ENCODE measurements at places on chromosomes 1 and 21.

DNA sequence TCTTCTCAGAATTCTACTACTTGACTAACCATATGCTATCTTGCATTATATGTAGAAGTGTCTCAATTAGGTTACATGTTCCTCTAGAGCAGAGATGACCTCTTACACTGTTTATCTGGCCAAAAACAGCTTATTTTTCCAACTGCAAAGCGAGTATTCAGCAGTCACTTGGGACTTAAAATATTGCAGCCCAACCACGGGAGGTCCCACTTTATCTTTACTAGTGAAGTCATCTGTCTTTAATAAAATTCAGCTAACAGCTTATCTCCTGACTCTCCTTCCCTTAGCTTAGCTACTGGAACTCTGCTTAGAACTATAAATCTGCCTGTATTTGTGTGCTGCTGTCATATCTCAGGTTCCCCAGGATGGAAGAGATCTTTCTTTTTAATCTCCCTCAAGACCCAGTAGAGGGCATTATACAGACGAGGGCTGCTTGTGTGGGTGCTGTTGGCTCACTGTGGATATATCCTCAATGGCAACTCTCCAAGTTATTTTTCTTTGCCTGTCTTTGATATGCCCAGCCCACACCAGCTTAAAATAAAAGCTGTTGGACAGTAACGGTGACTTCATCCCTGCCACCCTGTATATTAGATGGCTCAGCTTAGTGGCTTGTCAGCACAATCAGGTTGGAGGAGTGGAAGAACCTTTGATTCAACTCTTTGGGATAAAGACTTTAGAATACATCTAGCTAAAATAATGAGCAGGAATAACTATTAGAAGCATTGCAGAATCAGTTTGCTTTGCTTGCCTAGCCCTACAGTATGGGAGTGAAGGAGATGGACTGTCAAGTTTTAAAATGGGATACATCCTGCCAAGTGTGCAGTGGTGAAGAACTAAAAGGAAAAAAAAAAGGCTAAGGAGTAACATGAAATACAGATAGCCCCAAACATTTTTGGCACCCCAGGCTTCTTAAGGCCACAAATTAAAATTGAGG lies 9.6 kb downstream of the ENSA start:
- no peak for DNase-seq

DNA sequence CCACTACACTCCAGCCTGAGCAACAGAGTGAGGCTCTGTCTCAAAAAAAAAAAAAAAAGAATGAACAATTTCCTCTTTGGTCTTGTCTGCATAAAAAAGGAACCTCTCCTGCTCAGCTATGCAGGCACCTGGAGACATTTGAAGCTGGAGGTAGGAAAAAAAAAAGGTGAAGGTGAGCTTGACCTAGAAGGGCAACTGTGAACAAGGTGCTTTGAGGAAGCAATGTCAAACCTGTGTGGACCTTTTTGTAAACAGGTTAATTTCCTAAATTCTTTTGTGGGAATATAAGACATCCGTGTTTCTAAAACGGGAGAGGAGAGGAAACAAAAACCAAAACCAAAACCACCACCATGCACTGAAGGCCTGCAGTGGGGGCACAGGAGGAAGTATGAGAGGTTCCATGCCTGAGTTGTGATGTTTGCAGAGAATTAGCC lies 77.5 kb downstream of the SLC45A1 start:
- DNase-seq: peak; percentile 51

GRCh38 chr1:243738020-243738419 lies 112.0 kb downstream of the AKT3 start:
- no peak for DNase-seq

DNA sequence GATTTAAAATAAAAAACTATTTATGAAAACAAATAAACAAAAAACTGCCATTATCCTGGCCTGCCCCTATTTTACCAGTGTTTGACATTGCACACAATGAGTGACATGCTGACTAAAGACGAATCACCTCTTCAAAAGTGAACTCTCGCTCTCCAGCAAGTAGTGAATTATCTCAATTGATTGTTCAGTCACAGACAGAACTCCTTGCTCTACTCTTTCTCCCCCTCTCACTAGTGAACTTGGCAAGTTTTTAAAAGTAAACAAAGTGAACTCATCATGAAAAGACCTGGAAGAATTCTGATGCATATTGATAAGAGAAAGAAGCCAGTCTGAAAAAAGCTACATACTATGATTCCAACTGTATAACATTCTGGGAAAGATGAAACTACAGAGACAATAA lies 4.7 kb upstream of the C1orf52 start:
- DNase-seq: no peak

GRCh38 chr1:39046613-39047210 lies 20.6 kb downstream of the NDUFS5 start:
- no peak for DNase-seq

- no peak for DNase-seq
Observed at GRCh38 chr1:33948291-33948690, 84.4 kb downstream of the HMGB4 start.

GRCh38 chr1:235838021-235838420 lies 28.7 kb downstream of the LYST start:
- DNase-seq: no peak

GRCh38 chr1:93108335-93108734 lies 29.3 kb downstream of the MTF2 start:
- DNase-seq: no peak

- peak; percentile 45 for DNase-seq
Observed at GRCh38 chr21:42145569-42146272, 73.2 kb upstream of the ABCG1 start.

DNA sequence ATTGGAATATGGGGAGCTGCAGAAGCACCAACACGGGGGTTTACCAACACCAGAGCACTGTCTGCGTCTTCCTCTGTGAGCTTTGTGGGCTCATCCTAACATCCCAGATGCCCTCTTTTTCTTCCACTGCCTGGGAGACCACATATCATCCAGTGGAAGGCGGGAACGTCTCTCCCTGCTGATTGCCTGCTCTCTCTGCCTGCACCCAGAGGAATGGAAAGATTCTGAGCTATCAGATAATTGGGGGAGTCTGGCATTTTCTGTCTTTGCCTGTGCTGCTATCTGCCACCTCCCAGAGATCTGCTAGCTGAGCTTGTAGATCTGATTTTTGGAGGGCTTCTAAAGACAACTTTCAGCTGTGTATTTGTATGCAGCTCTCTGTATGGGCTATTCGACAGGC lies 166.2 kb upstream of the PLXNA2 start:
- no peak for DNase-seq

DNA sequence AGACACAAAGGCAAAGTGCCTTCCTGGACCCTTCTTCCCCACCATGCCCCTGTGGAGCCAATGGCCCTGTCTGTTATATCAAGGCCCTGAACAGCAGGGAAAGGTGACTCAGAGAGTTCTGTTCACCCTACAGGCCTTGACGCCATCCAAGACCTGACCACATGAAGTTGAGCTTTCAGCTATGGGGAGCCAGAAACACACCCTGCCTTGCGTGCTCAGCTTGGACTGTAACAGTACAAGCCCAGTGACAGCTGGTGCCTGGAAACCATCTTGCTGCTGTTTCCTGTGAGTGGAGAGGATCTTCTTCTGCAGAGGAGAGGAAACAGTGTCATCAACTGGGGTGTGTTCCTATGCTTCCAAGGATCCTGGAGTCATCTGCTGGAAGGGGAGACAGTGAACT lies 165.0 kb upstream of the IRF2BP2 start:
- no peak for DNase-seq

DNA sequence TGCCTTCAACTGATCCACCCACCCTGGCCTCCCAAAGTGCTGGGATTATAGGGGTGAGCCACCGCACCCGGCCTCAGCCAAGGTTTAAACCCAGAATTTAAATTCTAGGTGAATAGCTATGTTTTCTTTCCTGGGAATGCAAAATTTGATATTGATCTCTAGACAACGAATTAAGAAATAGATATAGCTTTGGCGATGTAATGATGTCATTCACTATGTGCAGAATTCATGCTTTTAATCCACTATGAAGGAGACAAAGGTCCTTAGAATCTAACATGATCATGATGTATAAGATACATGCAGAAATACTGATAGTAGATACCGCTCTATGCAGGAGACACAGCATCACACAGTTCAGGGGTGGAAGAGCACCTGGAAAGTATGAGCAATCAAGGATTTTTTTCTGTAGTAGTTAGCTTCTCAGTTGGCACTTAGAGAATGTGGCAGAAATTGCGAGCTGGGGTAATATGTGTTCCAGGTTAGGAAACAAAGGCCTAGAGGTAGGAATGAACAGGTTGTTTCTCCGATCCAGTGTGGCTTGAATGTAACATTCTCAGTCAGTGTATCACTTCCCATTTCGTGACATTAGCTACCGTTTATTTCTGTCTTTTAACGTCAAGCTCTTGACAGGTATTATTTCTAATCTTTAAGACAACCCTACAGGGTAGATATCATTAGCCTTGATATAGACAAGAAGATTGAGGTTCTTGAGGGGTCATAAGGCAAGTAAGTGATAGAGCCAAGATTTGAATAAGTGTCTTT lies 3.0 kb upstream of the CEP350 start:
- no peak for DNase-seq

GRCh38 chr1:169974067-169974466 lies 80.4 kb upstream of the SCYL3 start:
- DNase-seq: no peak

DNA sequence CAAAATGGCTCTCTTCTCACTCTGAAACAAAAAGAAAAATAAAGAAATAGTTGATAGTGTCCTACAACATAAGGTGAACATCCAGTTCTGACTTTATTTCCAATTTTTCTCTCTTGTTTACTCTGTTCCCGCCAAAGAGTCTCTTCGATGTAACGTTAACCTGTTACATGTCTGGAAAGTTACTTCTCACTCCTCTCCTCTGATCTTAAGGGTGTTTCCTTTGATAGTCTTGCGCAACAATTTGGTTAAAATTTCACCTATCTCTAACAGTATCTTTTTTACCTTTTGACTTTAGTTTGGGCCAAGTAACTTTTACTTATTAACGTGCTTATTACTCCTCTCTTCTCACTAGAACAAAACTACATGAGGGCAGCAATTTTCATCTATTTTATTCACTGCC lies 1450.2 kb downstream of the BRINP3 start:
- no peak for DNase-seq

- no peak for DNase-seq
Observed at GRCh38 chr1:232179896-232180778, 449.8 kb downstream of the SIPA1L2 start.

GRCh38 chr1:160438317-160438918 lies 38.1 kb downstream of the VANGL2 start:
- DNase-seq: no peak

- no peak for DNase-seq
Observed at GRCh38 chr1:2073382-2074230, 23.4 kb downstream of the PRKCZ start.

- no peak for DNase-seq
Observed at GRCh38 chr1:26403656-26404055, 7.0 kb upstream of the LIN28A start.

- peak; percentile 33 for DNase-seq
Observed at GRCh38 chr1:25711555-25712298, 88.3 kb upstream of the SELENON start.

GRCh38 chr21:14762327-14762726 lies 216.2 kb upstream of the SAMSN1 start:
- no peak for DNase-seq

GRCh38 chr1:109804660-109805059 lies 40.9 kb upstream of the EPS8L3 start:
- DNase-seq: no peak

DNA sequence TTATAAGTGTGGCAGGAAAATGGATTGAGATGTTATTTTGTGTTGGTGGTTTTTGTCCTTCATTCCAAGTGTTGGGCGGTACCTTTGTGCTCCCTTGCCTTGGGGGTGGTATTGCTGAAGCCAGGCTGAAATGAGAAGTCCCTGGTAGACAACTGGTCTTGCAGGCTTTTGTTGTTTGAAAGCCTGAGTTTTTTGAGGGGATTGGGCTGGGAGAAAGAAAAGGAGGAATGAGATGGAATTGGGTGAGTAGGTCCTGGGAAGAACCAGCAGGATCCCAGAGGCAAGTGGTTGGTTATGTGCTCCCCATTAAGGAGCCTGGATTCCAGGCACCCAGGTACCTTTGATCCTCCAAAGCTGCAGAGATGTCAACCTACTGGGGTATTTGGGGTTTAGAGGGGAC lies 93.7 kb upstream of the SLC2A1 start:
- no peak for DNase-seq

GRCh38 chr1:179814546-179814838 lies 63.1 kb downstream of the TOR1AIP2 start:
- no peak for DNase-seq

DNA sequence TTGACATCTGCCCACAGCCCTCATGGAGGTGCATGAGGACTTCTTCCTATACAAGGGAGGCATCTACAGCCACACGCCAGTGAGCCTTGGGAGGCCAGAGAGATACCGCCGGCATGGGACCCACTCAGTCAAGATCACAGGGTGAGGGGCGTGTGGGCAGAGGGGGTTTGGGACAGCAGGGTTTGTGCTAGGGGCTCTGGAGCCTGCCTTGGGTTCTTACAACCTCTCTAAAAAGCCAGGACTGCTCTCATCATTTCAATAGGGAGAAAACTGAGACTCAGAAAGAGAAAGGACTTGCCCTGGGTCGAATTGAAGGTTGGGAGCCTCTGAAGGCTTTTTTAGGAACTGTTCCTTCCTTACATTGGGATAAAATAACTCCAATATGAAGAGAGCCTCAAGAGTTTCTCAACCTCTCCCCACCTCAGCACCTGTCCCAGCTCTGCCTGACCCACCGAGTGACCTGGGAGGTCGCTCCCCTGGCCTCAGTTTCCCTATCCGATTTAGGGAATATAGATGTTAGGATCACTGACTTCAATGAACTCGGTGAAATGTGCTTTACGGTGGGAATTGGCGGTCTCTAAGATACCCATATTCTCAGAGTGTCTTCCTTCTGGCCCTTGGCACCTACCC lies 9.5 kb downstream of the TINAGL1 start:
- DNase-seq: no peak

DNA sequence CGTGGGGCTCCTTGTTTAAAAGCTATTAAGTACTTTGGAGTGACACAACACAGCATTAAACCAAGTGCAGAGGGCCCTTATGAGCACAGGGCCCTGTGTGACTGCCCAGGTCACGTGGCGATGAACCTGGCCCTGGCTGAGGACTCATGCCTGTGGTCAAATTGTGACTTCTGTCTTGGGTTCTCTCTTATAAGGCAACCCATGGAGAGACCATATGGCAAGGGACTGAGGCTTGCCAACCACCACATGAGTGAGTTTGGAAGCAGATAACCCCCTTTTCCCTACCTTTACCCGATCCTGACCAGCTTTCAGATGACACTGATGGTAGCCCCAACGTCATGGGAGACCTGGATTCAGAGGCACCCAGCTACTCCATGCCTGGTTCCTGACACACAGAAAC lies 140.5 kb downstream of the ZBTB18 start:
- DNase-seq: no peak

GRCh38 chr1:27431601-27431940 lies 39.1 kb downstream of the GPR3 start:
- no peak for DNase-seq

DNA sequence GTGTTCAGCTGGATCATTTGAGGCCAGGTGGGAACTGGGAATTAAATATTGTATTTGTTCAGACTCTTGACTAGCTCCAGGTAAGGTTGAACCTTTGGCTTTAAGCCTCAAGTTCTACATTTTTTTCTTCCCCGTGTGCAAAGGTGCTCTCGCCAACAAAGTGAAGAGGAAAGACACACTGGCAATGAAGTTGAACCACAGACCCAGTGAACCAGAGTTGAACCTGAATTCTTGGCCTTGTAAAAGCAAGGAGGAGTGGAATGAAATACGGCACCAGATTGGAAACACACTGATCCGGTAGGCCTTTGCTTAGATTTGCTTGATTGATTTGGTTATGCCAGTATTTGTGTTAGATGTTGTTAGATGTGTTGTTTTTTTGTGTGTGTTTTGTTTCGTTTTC lies 25.5 kb upstream of the RCC1 start:
- no peak for DNase-seq

GRCh38 chr1:28208818-28209441 lies 23.9 kb downstream of the DNAJC8 start:
- peak; percentile 49 for DNase-seq

GRCh38 chr1:159429074-159429861 lies 2.7 kb upstream of the OR10J4 start:
- no peak for DNase-seq
